ENCODE measurements at places on chromosomes 4 and X.

GRCh38 chrX:141278306-141278705, 36.0 kb upstream of the SPANXC start:
- DNase-seq, result peak; percentile 5

DNA sequence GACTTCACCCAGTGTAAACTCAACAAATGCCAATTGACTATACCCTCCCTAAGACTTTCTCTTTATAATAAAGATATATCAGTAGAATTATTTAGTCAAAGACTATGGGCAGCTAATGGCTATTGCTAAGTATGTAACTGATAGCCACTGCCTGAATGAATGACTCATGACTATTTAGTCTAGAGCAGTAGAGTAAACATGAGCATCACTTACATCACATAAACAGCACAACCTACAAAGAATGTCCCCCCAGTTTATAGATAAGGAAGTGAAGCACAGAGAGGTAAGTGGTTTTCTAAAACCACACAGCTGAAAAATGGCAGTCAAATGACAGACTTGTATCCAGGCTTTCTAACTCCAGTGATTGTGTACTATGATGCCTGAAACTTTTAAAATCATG, 507.0 kb downstream of the PPARGC1A start:
- no peak for DNase-seq

DNA sequence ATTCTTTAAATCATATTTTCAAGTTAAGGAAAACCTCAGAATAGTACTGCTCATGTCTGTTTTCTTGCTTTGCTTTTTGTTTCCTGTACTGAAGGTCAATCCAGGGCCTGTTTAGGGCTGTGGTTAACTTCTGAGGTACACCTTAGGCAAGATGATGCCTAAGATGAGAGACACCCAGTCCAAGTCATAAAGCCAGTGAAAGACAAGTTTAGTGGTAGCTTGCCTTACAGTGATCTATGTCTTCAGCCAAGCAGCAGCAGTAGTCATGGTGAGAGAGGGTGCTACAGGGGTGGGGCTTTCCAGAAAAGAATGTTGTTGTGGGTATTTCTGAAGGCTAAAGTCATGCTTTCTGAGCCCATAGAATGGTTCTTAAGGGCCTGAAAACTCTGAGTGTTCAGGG, 173.7 kb downstream of the VSIG4 start:
- DNase-seq, result peak; percentile 33

DNA sequence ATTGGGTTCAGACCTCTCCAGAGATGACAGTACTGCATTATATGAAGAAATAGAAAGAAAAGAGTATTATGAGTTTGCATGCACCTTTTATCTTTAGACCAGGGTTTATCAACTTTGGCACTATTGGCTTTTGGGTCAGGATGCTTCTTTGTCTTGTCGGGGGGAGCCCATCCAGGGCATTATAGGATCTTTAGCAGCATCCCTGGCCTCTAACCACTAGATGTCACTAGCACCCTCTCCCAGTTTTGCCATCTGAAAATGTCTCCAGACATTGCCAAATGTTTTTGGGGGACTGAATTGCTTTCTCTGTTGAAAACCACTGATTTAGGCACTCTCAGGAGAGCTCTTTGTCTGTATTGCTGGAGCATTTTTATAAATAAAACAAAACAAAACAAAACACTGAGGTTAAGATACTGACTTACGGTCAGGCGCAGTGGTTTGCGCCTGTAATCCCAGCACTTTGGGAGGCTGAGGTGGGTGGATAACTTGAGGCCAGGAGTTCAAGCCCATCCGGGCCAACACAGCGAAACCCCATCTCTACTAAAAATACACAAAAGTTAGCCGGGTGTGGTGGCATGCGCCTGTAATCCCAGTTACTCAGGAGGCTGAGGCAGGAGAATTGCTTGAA, 23.6 kb downstream of the CA5B start:
- peak; percentile 60 for DNase-seq

DNA sequence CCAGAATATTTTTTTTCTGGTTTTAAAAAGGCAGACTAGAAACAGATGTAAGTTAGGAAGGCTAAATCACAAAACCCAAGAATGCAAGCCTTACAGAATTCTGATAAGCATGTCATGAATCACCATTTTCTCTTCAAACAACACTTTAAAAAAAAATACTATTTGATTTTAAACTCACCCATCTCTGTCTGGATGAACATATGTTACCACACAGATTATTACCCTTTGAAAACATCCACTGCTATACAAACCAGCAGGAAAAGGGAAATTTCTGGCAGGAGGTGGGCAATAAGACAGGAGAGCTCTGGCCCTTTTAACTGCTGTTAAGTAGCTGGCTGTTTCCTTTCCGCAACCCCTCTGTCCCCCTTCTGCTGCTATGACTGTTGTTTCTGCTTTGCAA, 317.7 kb upstream of the NOCT start:
- no peak for DNase-seq

DNA sequence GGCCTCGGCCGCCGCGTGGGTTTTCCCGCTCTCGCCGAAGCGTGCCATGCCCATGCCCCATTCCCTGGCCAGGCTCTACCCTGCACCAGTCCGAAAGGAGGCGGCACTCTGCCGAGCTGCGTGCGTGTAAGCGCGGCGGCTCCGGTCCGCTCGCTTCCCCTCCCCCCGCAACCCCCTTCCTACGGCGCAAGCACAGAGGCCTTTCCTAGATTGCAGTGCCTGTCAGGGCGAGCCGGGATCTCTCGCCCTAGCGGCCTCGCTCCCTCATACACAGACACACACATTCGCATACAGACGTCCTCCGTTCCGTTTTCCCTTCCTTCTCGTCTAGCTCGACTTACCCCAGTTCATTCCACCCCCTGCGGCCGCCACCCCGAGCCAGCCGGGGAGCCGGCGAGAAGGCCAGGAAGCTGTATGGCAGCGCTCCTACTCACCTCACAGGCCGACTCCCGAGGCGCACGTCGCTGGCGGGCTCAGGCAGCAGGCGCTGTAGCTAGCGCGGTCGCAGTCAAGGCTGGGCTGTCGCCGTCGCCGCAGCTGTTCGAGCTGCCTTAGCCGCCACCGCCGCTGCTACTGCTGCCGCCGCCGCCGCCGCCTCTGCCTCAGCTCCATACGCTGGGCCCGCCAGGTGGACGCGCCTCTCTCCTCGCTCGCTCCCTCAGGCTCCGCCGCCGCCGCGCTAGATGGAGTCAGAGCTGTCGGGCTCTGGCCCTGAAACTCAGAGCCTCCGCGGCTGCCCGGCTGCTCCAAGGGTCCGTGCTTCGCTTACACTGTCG, 615 bp downstream of the NEXMIF start:
- DNase-seq, result peak; percentile 19

DNA sequence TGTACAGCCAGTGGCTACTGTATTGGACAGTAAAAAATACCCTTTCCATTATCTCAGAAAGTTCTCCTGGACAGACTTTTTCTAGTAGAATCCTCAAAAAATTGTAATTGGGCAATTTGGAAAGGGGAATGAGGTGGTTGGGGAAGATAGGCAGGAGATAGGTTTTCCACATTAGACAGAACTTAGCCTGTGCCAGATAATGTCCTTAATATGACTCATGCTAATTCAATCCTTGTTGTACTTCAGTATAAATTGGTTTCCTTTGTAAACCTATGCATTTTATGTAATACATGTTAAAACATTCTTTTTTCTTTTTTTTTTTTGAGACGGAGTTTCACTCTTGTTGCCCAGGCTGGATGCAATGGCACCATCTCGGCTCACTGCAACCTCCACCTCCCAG, 8.9 kb downstream of the EIF4E start:
- DNase-seq, result no peak

DNA sequence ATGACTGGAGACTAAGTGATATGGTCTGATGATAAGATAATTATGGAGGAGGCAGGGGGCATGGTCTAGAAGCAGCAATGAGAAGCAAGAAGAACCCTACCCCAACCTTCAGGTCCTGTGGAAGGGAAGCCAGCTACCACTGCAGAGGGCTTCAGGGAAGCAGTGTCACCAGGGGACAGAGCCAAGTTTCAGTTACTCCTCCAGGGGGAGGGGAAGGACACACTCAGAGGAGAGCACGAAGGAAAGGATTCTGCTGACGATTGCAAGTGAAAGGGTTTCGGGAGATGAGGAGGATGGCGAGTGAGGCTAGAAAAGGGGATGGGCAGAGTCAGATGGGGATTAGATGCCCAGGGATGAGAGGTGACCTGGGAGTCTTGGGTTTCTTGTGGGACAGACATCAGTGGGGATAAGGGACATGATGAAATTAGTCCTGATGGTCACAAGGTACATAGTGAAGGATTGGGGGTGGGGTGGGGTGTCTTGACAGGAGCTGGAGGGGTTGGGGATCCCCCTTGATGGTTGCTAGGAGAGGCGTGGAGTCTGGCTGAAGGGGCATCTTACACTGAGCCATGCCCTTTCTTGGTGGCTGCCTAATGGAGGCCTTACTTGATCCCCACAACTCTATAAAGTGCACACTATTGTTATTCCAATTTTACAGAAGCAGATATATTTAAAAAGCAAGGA, 45.4 kb downstream of the TIGD4 start:
- no peak for DNase-seq

All from CD4-positive, alpha-beta T cell treated with Interleukin-10 for 1 hour (primary cell).